ENCODE measurements at places on chromosomes 4 and X. TPM values are rescaled to one million over a fixed set of nuclear protein-coding genes. Genes with fewer than 3 reads are reported as not detected.

Gene UGT2B10
- not detected for polyA plus RNA-seq

Gene CCNA2
- polyA plus RNA-seq: 39.3 TPM

Gene ASB11
- polyA plus RNA-seq: 0.25 TPM

Gene PRDM8
- 0.62 TPM for polyA plus RNA-seq

Gene HELT
- polyA plus RNA-seq: not detected

Gene NOX1
- polyA plus RNA-seq: 0.48 TPM

Gene MAGEB10
- not detected for polyA plus RNA-seq

Gene CXCL3
- polyA plus RNA-seq: 0.84 TPM

Gene FABP2
- not detected for polyA plus RNA-seq

Gene ADH5
- 273 TPM for polyA plus RNA-seq

Gene GAGE13
- polyA plus RNA-seq: not detected

Gene MGARP
- polyA plus RNA-seq: 0.19 TPM

Gene SPANXD
- polyA plus RNA-seq: not detected

Gene PDCL2
- polyA plus RNA-seq: not detected

Gene FGF5
- polyA plus RNA-seq: 0.04 TPM

Gene PPP2R2C
- 0.24 TPM for polyA plus RNA-seq

Gene RBM46
- not detected for polyA plus RNA-seq

Gene CC2D2A
- 56.5 TPM for polyA plus RNA-seq

Gene TMEM144
- polyA plus RNA-seq: 5.9 TPM

Gene LUZP4
- not detected for polyA plus RNA-seq

Gene ALAS2
- polyA plus RNA-seq: 39.7 TPM
